Fibroblast of lung (primary cell): ENCODE measurements at places on chromosomes 16 and 17. TPM values are rescaled to one million over a fixed set of nuclear protein-coding genes. Genes with fewer than 3 reads are reported as not detected.
A peak's percentile ranks its signal among the peaks of the same experiment; 100 is the strongest.

The ERCC4 gene
- 9.5 and 10.6 TPM in 2 replicates for total RNA-seq

DNA sequence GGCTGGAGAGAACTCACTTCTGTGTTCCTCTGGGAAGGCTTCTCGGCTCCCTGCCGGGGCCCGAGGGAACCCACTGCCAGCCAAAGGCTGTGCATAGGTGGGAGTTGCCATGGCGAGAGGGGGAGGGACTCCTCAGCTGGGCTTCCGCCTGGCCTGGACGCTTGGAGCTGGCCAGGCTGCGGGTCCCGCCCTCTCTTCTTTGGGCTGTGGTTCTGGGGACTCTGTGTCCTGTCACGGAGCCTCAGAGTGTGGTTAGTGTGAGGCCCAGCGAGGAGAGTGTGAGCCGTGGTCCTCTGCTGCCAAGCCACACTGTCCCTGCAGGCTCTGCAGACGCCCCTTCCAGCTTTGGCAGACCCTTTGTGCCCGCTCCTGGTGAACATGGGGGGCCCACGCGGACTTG, 123.1 kb downstream of the OR1D5 start:
- no peak for DNase-seq

DNA sequence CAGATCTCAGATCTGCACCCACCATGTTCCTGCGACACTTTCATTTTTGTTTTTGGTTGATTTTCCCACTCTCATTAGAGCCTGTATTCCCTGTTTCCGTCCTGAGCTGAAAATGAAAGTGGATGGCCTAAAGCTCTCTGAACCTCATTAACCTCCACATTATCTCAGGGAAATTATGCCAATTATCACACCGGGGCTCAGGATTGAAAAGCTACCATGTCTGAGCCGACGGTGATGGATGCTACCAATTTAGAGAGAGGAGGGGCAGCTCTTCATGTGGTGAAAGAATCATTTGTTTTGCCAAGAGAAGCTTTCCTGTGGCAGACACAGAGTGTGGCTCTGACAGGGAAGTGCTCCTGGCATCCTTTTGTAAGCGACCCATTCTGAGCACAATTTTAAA, 410.4 kb upstream of the CDH11 start:
- no peak for DNase-seq

The MEIOC gene
- under 0.01 TPM in 1 of 2 replicates, not detected in the other for total RNA-seq

GRCh38 chr16:85612191-85612800, 826 bp upstream of the GSE1 start:
- peak; percentile 95 for DNase-seq

The FASN gene
- 85.0 and 242 TPM in 2 replicates for total RNA-seq

The HOXB13 gene
- total RNA-seq = not detected in 2 replicates

- no peak for DNase-seq
Measured at GRCh38 chr17:3542410-3543088, 15.1 kb downstream of the TRPV3 start.

GRCh38 chr16:53836680-53837079, 132.7 kb downstream of the FTO start:
- DNase-seq = no peak

GRCh38 chr16:58629733-58630640, at the start of gene CNOT1:
CNOT1 (minus strand) TSS chr16:58629826; CDS start chr16:58599337, 30,489 bp downstream.
- peak; percentile 100 for DNase-seq

- DNase-seq = no peak
Measured at GRCh38 chr17:54153423-54153822, 330.7 kb downstream of the KIF2B start.

The PRCD gene
- 4.1 and 4.3 TPM in 2 replicates for total RNA-seq

The RFNG gene
- total RNA-seq = 38.5 and 48.9 TPM in 2 replicates

DNA sequence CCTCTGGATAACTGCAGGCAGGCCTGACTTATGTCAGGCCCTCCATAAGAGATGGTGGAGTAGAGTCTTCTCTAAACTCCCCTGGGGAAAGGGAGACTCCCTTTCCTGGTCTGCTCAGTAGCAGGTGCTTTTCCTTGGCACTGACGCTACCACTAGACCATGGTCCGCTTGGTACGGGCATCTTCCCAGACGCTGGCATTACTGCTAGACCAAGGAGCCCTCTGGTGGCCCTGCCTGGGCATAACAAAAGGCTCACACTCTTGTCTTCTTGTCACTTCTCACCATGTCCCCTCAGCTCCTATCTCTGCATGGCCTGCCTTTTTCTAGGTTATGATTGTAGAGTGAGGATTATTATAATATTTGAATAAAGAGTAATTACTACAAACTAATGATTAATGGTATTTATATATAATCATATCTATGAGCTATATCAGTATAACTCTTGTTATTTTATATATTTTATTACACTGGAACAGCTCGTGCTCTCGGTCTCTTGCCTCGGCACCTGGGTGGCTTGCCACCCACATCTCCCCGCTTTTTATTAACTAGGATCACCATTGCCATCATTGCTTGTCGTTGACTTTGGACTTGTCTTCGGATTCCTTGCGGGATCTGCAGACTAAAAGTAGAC, 59.8 kb upstream of the ARL4D start:
- peak; percentile 61 for DNase-seq

- DNase-seq = no peak
Measured at GRCh38 chr17:27315796-27316465, 22.0 kb downstream of the WSB1 start.

DNA sequence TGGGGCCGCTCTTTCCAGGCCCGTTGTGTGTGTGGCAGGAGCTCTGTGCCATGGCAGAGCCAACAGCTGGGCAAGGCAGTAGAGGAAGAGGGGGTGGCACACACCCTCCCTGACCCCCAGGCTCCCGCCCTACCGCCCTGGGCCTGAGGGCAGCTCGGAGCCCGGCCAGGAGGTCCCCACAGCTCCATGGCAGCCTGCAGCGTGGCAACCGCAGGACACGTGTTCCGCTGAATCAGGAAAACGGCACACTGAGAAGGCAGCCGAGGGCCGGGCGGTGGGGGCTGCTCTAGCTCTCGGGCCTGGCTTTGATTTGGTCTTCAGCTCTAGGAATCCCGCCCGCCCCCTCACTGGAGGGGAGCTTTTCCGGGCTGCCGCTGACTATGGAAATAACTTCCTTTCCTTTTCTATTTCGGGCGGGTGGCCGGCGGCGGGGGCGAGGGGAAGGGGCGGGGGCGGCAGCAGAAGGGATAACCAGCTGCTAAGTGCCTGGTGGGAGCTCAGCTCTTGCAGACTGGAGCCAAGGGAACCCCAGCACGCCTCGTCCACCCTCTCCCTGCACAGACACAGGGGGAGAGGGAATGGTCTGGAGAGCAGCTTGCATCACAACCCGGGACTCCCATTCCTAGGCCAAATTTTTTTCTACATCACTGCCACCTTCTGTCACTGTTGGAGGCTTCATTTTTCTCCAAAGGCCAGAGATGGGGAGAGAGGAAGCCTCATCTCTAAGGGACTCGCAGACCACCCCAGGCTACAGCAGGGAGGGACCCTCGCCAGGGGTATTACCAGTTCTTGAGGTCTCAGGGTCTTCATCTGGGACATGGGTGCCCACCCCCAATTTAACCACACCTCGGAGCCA, 24.8 kb upstream of the MRPS23 start:
- DNase-seq = peak; percentile 91

DNA sequence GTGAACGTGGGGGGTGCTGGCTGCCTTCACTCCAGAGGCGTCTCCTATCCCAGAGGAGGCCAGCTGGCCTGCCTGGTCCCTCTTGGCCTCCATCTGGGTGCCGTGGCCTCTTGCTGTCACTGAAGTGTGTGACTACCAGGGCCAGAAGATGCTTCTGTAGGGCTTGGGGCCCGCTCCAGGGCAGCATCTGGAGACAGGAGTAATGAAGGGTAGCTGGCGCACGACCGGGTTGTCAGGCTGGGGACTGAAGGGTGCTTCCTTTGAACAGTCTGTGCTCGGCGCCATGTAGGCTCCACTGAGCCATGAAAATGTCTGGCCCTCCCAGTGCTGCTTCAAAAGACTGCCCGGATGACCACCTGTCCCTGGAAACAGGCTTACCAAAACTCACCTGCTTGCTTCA, 31.3 kb downstream of the ASIC2 start:
- no peak for DNase-seq

GRCh38 chr16:87065446-87066132, 251.6 kb downstream of the C16orf95 start:
- no peak for DNase-seq

The CBX2 gene
- 0.83 and 1.3 TPM in 2 replicates for total RNA-seq

DNA sequence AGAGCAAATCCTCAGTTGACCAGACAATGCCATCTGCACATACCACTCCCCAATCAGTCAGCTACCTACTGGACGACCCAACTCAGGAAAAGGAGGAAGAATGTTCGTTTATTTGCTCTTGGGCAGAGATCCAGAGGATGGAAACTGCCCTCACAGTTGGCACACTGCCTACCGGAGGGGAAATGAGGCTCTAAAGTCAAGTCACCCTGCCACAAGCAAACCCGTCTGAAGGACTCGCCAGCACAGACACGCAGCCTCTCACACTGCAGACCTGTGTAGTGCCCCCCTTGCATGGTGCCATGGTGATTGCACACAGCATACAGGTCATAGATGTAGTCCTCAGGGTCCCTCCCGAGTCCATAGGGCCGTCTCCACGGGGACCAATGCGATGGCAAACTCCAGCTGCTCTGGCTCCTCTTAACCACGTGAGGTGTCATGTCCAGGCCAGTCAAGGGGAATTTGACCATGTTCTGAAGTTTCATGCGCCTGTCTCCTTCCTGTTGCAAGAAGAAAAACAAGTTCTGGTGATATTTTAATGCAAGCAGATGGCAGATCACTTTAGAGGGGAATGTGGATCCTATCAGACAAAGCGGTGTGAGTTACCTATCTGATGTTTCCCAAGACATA, 69.5 kb downstream of the USP31 start:
- no peak for DNase-seq
